ENCODE measurements at places on chromosomes 3 and 15.

- no peak for DNase-seq
Measured at GRCh38 chr15:28107111-28107903, 8.2 kb upstream of the OCA2 start.

DNA sequence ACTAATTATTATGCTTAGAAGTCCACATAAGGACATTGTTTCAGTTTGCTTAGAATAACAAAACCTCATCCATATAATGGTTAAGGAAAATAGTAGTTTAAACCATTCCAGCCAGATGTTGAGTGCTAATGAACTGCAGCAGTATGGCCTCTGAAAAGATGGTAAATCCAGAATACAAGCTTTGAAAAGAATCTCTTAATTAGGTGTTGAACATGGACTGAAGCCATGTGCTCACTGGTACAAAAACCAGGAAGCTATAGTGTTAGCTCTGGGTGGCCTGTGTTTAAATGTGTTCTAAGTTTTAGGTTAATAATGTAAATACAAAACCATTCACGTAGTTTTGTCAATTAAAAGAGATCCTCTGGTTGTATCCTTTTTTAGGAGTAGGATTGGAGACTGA, 78.2 kb downstream of the GALK2 start:
- DNase-seq = no peak

DNA sequence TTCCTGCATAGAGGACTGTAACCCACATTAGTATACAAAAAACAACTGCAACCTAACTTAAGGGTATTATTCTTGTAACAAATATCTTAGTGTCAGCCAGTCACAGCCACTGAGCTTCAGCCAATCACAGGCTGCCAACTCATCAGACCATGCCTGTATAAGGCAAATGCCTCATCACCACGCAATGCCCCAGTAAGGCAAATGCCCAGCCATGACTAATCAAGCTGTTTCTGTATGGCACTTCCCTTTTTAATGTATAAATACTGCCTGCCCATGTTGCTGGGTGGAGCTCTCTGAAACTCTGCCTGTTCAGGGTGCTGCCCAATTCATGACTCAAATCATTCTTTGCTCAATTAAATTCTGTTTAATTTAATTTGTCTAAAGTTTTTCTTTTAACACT, 18.4 kb upstream of the GABRA5 start:
- DNase-seq = no peak

DNA sequence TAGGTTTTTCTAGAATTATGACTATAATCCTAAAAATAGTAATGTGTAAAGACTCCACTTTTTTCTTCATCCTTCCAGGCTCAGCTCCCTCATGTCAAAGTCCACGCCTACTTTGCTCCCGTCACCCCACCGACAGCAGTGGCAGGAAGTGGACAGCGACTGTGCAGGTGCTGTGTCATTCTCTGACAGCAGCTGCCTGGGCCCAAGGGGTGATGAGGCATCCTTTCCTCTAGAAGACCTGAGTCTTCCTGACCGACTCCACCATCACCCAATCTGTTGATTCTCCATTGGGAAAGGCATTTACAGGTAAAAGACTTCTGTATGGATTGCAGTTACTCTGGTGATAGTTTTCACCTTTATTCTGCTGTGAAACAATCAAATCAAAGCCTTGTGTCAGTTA, 54.8 kb downstream of the UBP1 start:
- no peak for DNase-seq

DNA sequence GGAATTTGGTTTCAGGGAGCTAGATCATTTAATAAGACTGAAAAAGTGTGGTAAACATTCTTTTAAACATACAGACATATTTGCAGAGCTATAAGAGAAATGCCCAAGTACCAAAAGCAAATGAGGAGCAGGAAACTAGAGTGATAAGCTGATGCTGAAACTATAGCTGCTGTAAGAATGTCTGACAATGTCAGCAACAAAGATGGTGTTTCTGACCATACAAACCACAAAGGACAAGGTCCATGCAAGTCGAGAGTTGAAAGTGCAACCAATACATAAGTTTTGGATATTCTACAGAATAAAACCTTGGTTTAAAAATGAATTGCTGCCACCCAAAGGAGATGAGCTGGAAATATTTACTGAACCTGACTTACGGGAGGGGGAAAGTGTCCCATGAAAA, 610.2 kb downstream of the TBL1XR1 start:
- no peak for DNase-seq

DNA sequence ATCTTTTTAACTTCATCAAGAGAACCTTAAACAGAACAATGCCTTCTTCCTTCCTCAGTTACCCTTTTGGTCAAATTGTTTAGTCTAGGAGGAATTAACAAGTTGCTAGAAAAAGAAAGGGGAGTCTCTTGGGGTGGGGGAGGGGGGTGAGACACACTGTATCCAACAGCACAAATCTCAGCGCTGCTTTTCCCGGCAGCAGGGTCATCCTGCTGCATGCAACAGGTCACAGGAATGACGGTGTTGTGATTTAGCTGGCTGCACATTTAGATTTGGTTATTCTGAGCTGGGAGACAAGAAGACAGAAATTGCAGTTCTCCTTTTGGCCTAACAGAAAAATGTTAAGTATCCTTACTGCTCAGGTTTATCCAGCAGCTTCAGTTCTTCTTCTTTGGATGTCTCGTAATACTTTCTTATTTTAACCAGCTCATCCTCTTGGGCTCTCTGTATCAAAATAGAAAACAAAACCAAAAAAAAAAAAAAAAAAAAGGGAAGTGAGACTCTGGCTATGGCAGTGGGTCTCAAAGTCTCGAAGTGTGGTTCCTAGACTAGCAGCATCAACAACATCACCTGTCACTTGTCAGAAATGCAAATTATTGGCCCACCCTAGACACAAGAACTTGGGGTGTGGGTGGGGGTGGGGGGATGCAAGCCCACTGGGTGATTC, 190.5 kb downstream of the GREM1 start:
- no peak for DNase-seq

All from T-helper 22 cell (primary cell).